Lung (tissue), 17 donors: ENCODE measurements at places on chromosomes 7 and 10. TPM values are rescaled to one million over a fixed set of nuclear protein-coding genes. Genes with fewer than 3 reads are reported as not detected.

MYL10 gene
- polyA plus RNA-seq, result not detected

FKBP6 gene
- 0.08 TPM for polyA plus RNA-seq

RBP3 gene
- 0.01 TPM for polyA plus RNA-seq

NKX2-3 gene
- polyA plus RNA-seq, result not detected

TMEM254 gene
- 15.1 TPM for polyA plus RNA-seq

EIF5AL1 gene
- polyA plus RNA-seq, result 0.88 TPM

OR2A7 gene
- polyA plus RNA-seq, result 2.0 TPM

XPNPEP1 gene
- polyA plus RNA-seq, result 44.4 TPM

C7orf57 gene
- 2.3 TPM for polyA plus RNA-seq

COMMD3 gene
- polyA plus RNA-seq, result 40.6 TPM

TIMM23B gene
- polyA plus RNA-seq, result 8.5 TPM

PON3 gene
- polyA plus RNA-seq, result 28.0 TPM

FANK1 gene
- polyA plus RNA-seq, result 10.6 TPM

NPC1L1 gene
- 0.01 TPM for polyA plus RNA-seq

NPFFR1 gene
- 0.14 TPM for polyA plus RNA-seq

CHN2 gene
- 3.2 TPM for polyA plus RNA-seq

PNLIPRP1 gene
- not detected for polyA plus RNA-seq

RRP12 gene
- 18.9 TPM for polyA plus RNA-seq

BET1 gene
- 21.7 TPM for polyA plus RNA-seq

FGFBP3 gene
- 0.81 TPM for polyA plus RNA-seq

TMEM236 gene
- 0.75 TPM for polyA plus RNA-seq

LIPF gene
- polyA plus RNA-seq, result 0.22 TPM

GIMAP5 gene
- polyA plus RNA-seq, result 60.6 TPM

FAM237B gene
- polyA plus RNA-seq, result 0.02 TPM

GIMAP4 gene
- 26.2 TPM for polyA plus RNA-seq

AMPH gene
- 0.18 TPM for polyA plus RNA-seq

PTPN20 gene
- polyA plus RNA-seq, result 0.83 TPM

SFRP5 gene
- polyA plus RNA-seq, result 0.44 TPM

PRSS1 gene
- polyA plus RNA-seq, result 0.41 TPM

SPDYE11 gene
- not detected for polyA plus RNA-seq

PON1 gene
- 0.15 TPM for polyA plus RNA-seq

SND1 gene
- 132 TPM for polyA plus RNA-seq

MMRN2 gene
- 10.2 TPM for polyA plus RNA-seq

VWC2 gene
- polyA plus RNA-seq, result 0.02 TPM

GTF2IRD1 gene
- polyA plus RNA-seq, result 9.3 TPM

GIMAP2 gene
- 10.7 TPM for polyA plus RNA-seq

TFEC gene
- 19.2 TPM for polyA plus RNA-seq

FFAR4 gene
- 2.5 TPM for polyA plus RNA-seq
